ENCODE measurements at places on chromosomes 4 and X.

- no peaks in the 10 kb centered on the region for H3K4me1 ChIP-seq
- no peak overlapping the region for H3K4me3 ChIP-seq
- no peak for DNase-seq
- no peaks in the 10 kb centered on the region for H3K36me3 ChIP-seq
These were observed 760.2 kb upstream of the AADAT start for GRCh38 chr4:170849969-170850368.

GRCh38 chr4:122146652-122147051, 5.5 kb upstream of the BLTP1 start:
- no peak for DNase-seq
- no peak overlapping the region for H3K4me3 ChIP-seq
- no peaks in the 10 kb centered on the region for H3K36me3 ChIP-seq
- H3K27ac ChIP-seq = no peak overlapping the region
- peaks cover 5% of the 10 kb centered on the region for H3K4me1 ChIP-seq
- peaks cover 8% of the 10 kb centered on the region for H3K27me3 ChIP-seq

GRCh38 chrX:149521438-149521837, 16.3 kb upstream of the IDS start:
- no peak overlapping the region for H3K4me3 ChIP-seq
- no peak for DNase-seq

DNA sequence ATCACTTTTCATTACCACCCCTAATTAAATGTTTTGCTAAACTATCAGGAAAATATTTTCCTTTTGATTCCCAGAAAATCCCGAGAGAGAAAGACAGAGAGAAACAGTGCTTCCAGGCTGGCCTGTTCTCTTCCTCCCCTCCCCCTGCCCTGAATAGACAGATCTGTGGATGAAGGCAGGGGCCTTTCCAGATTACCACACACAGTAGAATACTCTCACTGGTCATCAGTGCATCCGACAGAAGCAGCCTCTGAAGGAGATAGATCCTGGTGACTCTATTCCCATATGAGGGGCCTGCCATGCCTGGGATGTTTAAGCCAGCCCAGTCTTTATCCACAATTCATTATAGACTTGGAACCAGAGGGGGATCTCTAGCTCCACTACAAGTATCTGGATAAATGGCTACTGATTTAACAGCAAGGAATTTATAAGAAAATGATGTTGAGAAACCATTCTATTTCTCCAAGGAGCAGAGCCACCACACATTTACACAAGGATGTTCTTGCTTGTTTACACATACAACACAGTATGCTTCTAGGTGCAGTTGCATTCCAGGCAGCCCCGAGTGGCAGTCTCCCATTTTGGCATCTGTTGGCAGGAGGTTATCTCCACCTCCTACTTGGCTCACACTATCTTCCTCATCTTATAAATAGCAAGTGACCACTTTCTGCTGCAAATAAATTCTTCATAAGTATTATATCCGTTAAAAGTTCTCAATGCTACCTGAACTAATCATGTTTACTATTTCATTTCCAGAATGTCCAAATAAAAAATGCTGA, 115.8 kb downstream of the HS6ST2 start:
- DNase-seq = no peak
- no peak overlapping the region for H3K27ac ChIP-seq
- H3K36me3 ChIP-seq = no peaks in the 10 kb centered on the region
- H3K27me3 ChIP-seq = no peaks in the 10 kb centered on the region
- peaks cover 12% of the 10 kb centered on the region for H3K4me1 ChIP-seq

DNA sequence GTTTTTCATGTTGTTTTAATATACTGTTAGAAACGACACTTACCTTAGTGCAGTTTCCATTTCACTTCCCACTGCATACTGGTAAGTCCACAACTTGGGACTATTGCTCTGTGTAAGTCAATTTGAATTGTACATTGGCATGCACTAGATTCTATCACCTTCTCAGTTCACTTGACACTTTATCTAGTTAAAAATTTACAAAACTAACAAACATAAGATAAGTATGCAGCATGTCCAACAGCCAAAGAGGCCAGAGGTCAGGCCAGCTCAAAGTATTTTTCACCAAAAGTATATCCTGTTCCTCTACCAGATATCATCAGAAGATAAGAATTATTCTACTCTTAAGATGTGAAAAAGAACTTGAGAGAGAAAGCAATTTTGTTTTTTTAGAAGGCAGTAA, 75.9 kb downstream of the QRFPR start:
- H3K4me3 ChIP-seq = no peak overlapping the region
- H3K36me3 ChIP-seq = no peaks in the 10 kb centered on the region
- DNase-seq = no peak
- H3K27me3 ChIP-seq = no peaks in the 10 kb centered on the region

DNA sequence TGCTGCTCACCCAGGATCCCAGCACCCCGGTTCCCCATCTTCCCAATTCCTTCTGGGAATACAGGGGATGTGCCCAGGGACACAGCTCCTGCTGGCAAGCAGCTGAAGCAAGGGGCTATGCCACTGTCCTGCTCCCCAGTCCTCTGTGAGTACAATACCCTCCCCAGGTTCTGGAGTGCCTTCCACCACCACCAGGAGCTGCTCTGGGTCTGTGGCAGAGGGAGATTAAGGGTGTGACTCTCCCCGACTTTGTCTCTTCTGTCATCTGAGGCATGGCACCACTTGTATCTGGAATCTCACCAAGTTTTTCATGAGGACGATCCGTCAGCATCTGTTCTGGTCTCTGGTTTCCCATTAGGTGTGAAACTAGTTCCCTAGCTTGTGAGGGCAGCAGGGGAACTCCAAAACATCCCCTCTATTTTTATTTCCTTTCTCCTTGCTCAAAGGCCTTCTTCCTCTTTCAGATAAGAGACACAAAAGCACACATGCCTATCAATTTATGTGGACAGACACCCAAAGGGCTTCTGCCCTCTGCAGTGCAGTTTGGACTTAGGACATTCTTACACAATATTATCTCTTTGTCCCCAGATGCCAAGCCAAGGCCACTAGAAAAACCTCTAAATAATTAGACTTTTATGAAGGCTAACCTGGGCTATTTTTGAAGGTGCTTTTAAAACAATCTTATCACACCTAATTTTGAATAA, 26.8 kb downstream of the MGST2 start:
- no peak overlapping the region for H3K4me3 ChIP-seq
- peaks cover 11% of the 10 kb centered on the region for H3K4me1 ChIP-seq
- H3K27ac ChIP-seq = no peak overlapping the region
- H3K27me3 ChIP-seq = no peaks in the 10 kb centered on the region
- no peak for DNase-seq

- H3K27me3 ChIP-seq = no peaks in the 10 kb centered on the region
- peaks cover 44% of the 10 kb centered on the region for H3K4me1 ChIP-seq
- H3K27ac ChIP-seq = peak overlapping the region; percentile 37
These were observed 146.9 kb upstream of the FGF13 start for GRCh38 chrX:138858438-138858837.

DNA sequence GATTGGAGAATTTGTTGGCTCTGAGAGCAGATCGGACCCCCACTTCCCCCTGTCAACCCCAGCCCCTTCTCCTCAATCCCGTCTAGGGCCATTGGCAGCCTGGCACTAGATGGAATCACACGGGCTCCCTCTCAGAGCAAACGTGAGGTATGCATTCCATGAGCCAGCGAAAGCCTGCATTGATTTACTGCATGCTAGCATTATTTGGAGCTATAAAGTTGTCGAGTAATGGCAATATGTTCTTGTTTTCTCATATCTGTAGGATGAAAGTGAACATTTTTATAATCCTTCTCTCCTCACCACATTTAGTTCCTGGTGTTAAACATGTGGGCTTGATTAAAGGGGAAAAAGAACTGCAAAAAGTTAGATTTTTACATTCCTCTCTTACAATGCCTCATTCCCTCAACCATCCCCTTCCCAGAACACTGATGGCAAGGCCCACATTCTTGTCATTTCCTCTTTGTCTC, 159.2 kb downstream of the SPRY1 start:
- no peak overlapping the region for H3K27ac ChIP-seq
- no peak for DNase-seq
- H3K27me3 ChIP-seq = no peaks in the 10 kb centered on the region
- H3K4me3 ChIP-seq = no peak overlapping the region

GRCh38 chrX:9279234-9279544, 185.7 kb upstream of the TBL1X start:
- no peaks in the 10 kb centered on the region for H3K4me1 ChIP-seq
- no peaks in the 10 kb centered on the region for H3K27me3 ChIP-seq
- no peak for DNase-seq
- no peak overlapping the region for H3K4me3 ChIP-seq
- no peak overlapping the region for H3K27ac ChIP-seq

DNA sequence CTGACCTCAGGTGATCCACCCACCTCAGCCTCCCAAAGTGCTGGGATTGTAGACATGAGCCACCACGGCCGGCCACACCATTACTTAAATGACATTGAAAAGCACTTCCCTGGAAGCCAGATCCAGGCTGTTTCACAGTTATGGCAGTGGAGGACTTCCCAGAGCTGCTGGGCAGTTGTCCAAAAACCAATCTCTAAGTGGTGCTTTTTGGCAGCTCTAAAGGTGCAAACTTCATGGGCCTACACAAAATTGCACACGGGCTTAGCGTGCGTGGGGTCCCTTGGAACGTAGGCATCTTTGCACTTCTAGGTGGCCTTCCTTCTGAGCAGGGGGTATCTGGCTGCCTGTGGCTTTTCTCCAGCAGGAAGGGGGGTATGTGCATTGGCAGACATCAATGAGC, 172.3 kb downstream of the SHOX start:
- DNase-seq = no peak
- H3K36me3 ChIP-seq = no peaks in the 10 kb centered on the region
- H3K27ac ChIP-seq = no peak overlapping the region

- peak overlapping the region; percentile 87 for H3K4me3 ChIP-seq
- H3K4me1 ChIP-seq = peaks cover 78% of the 10 kb centered on the region
- no peak for DNase-seq
- H3K27ac ChIP-seq = peak overlapping the region; percentile 99
- no peaks in the 10 kb centered on the region for H3K27me3 ChIP-seq
- peaks cover 2% of the 10 kb centered on the region for H3K36me3 ChIP-seq
These were observed 2.8 kb downstream of the TRIM2 start for GRCh38 chr4:153207027-153207426.

GRCh38 chr4:125140966-125141495, 173.7 kb upstream of the FAT4 start:
- H3K27ac ChIP-seq = no peak overlapping the region
- H3K4me1 ChIP-seq = peaks cover 4% of the 10 kb centered on the region
